ELF-1 (cell line): ENCODE measurements at places on chromosomes 5 and 9.
A peak's percentile ranks its signal among the peaks of the same experiment; 100 is the strongest.

DNA sequence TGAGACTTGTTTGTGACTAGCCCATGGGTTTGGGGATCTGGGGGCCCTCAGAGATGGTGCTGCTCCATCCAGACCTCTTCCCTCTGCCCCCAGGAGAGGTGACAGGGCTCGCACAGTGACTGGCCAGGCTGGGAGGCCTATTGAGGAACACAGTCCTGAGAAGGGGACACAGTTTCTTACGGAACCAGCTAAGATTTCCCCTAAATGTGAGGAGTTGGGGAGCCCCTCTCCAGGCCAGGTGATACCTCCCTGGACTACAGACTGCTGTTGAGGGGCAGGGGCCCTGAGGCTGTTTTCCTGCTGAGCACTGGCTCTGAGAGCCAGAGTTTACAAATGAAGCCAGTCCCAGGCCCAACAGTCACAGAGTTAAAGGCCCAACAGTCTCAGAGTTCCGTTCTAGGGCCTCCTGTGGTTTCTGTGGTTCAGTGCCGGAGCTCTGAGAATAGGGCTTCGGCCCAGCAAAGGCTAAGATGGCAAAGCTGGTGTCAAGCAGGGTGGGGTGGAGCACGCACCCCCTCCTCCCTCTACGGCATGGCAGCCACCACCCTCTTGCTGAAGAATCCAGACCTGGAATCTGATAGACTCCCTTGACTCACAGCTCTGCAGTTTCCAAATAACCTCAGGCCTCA lies 1.1 kb upstream of the SEMA4D start:
- DNase-seq: peak; percentile 45

DNA sequence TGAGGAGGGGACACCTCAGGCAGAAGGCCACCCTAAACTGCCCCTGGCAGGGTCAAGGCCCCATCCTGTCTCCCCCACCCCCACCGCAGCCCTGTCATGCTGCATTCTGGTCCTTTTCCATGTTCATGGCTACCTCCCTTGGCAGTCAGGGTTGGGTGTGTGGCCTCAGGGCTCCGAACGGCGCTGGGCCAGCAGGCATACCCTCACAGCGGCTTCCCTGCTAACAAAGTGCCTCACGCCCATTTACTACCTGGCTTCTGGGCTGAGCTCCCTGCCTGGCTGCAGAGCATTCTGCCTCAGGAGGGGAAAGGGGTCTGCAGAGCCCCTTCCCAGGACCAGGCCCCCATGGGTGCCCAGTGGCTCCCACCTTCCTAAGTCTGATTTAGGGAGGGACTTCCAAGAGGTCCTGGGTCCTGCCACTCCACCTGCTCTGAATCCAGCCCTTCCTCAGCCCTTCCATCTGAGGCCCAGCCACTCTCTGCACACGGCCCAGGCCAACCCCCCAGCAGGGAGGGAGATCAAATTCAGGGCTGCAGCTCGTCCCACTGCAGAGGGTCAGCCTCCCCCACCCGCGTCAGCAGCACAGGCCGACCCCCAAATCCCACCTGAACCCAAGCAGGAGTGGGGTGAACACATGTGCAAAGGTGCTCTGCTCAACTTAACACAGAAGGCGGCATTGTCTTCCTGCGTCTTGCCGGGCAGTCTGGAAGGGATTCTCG lies 115.9 kb upstream of the PHYKPL start:
- peak; percentile 26 for DNase-seq

GRCh38 chr5:73743161-73743560 lies 117.2 kb downstream of the ARHGEF28 start:
- DNase-seq: no peak

- DNase-seq: no peak
These were observed 12.5 kb downstream of the WNT8A start for GRCh38 chr5:138096363-138096762.

- peak; percentile 16 for DNase-seq
These were observed 177.2 kb downstream of the PCSK5 start for GRCh38 chr9:76067696-76068095.

DNA sequence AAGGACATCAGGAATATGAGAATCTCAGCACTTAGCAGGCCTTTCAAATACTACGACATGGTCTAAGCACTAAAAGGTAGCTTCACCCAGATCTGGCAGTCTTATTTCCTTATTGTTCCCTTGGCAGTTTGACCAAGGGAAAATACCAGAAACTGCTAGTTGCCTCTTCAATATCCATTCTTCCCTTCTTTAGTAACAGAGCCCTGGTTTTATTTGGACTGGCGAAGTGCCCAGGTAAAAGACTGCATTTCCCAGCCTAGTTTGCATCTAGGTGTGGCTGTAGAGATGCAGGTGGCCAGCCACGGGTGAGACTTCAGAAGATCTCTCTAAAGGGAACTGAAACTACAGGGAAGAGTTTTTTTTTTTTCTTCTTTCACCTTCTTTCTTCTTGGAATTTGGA lies 21.6 kb downstream of the DMRT2 start:
- DNase-seq: no peak
